ENCODE measurements at places on chromosomes 16 and 17. TPM values are rescaled to one million over a fixed set of nuclear protein-coding genes. Genes with fewer than 3 reads are reported as not detected.

The LITAFD gene
- polyA plus RNA-seq, result not detected

The SLC16A6 gene
- 0.18 TPM for polyA plus RNA-seq

The EMC6 gene
- polyA plus RNA-seq, result 47.2 TPM

The GPRC5B gene
- 29.5 TPM for polyA plus RNA-seq

The SEPTIN12 gene
- polyA plus RNA-seq, result not detected

The PIRT gene
- polyA plus RNA-seq, result 0.03 TPM

The NTHL1 gene
- 14.5 TPM for polyA plus RNA-seq

The ZNF213 gene
- 5.2 TPM for polyA plus RNA-seq

The DNASE1L2 gene
- polyA plus RNA-seq, result 0.41 TPM

The FOXL1 gene
- polyA plus RNA-seq, result 0.56 TPM

The PNMT gene
- 9.8 TPM for polyA plus RNA-seq

The GP1BA gene
- 0.05 TPM for polyA plus RNA-seq

The CISD3 gene
- 57.4 TPM for polyA plus RNA-seq

The MEIOC gene
- polyA plus RNA-seq, result not detected

The PNPO gene
- polyA plus RNA-seq, result 6.2 TPM

The ZKSCAN2 gene
- polyA plus RNA-seq, result 0.64 TPM

The TPSG1 gene
- 0.15 TPM for polyA plus RNA-seq

The RGS9 gene
- polyA plus RNA-seq, result 0.92 TPM

The RPL38 gene
- polyA plus RNA-seq, result 2,297 TPM

The LGALS9B gene
- not detected for polyA plus RNA-seq

The TSPAN10 gene
- 1.3 TPM for polyA plus RNA-seq

The MLST8 gene
- 56.0 TPM for polyA plus RNA-seq

The KRTAP3-2 gene
- not detected for polyA plus RNA-seq

The CIBAR2 gene
- not detected for polyA plus RNA-seq

The PAQR4 gene
- polyA plus RNA-seq, result 2.9 TPM

The KRT12 gene
- not detected for polyA plus RNA-seq

The MILR1 gene
- polyA plus RNA-seq, result 0.53 TPM

The GPRC5C gene
- polyA plus RNA-seq, result 35.5 TPM

The TLCD3B gene
- not detected for polyA plus RNA-seq

The CRYM gene
- 0.04 TPM for polyA plus RNA-seq

The ABCC6 gene
- polyA plus RNA-seq, result 17.0 TPM

The PPP1R9B gene
- 11.8 TPM for polyA plus RNA-seq

The DPEP1 gene
- polyA plus RNA-seq, result 133 TPM

The SLC52A1 gene
- polyA plus RNA-seq, result not detected

The KRT25 gene
- not detected for polyA plus RNA-seq

The ABCA10 gene
- 1.8 TPM for polyA plus RNA-seq

The DBNDD1 gene
- polyA plus RNA-seq, result 0.82 TPM

The FAM20A gene
- 24.1 TPM for polyA plus RNA-seq

The IL17C gene
- not detected for polyA plus RNA-seq

The PRDM7 gene
- polyA plus RNA-seq, result not detected

The HYDIN gene
- 0.67 TPM for polyA plus RNA-seq

The ENDOV gene
- 10.3 TPM for polyA plus RNA-seq

The SLC12A3 gene
- polyA plus RNA-seq, result 0.06 TPM

The FOXC2 gene
- polyA plus RNA-seq, result 0.90 TPM

The PARD6A gene
- polyA plus RNA-seq, result 1.7 TPM

The LRRC75A gene
- polyA plus RNA-seq, result 1.3 TPM

All from adipose tissue (tissue), 3 donors.